ENCODE measurements at places on chromosomes 12 and 14. TPM values are rescaled to one million over a fixed set of nuclear protein-coding genes. Genes with fewer than 3 reads are reported as not detected.

The IFNG-AS1 gene
- total RNA-seq, result not detected

The PRORP gene
- total RNA-seq, result 22.2 TPM

The NXPH4 gene
- total RNA-seq, result not detected

The LRCOL1 gene
- total RNA-seq, result 1.8 TPM

The PRICKLE1 gene
- total RNA-seq, result 18.4 TPM
